Transverse colon (tissue), 4 donors: ENCODE measurements at places on chromosomes 1 and 21.

GRCh38 chr1:67880056-67880601, 46.9 kb upstream of the GNG12 start:
- no peak for DNase-seq

GRCh38 chr1:39757501-39757900, 13.6 kb downstream of the OXCT2 start:
- DNase-seq: no peak

DNA sequence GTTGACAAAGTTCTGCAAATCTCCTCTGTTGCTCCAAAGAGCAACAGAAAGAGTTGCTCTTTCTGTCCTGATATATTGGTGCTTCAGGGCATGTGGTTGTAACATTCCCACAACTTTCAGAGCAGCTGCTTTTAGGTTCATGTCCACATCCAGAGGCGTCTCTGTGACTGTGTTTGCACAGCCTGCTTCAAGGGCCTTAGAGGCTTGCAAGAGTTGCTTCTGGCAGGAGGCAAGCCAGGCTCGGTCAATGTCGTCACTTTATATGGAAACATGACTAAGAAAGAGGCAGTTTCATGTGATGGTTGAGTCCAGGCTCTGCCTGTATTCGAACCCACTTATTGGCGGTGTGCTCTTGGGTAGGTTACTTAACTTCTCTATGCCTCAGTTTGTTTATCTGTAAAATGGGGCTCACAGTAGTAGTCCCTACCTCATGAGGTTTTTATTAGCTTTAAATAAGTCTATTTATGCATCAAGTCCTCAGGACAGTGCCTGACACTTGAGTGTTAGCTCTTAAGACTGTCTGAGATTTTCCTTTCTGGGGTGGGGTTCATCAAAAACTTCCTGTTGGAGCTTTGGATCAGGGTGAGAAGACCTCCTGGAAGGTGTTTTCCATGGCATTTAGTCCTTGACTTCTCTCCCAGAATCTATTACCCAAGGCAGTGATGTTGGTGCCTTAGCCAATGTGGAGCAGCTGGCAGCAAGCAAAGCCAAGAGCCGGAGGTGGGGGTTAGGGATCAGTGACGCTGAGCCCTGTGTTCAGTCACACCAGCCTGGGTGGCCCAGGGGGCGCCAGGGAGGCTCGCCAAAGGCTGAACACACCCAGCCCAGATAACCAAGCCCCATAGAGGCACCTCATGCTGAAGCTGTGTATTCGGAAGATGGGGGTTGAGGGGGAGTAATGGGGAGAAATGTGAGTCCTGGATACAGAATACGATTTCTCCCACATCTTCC, 18.9 kb downstream of the LHX4 start:
- no peak for DNase-seq

- DNase-seq: no peak
These were observed 11.0 kb upstream of the USH2A start for GRCh38 chr1:216434232-216434631.

DNA sequence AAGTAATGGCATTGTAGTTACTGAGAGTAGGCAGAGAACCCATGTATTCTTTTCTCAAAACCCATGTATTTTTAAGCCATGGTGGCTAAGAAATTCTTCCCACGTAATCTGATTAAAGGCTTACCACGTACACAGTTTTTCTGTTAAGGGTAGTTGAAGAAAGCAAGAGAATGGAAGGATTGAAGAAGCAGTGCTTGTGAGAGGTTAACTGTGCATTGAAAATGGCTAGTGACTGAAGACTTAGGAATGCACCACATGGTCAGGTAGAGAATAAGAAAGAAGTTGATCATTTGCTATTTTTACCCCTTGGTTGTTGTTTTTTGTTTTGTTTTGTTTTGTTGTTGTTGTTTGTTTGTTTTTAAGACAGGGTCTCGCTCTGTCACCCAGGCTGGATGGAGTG, 178.9 kb upstream of the SNX7 start:
- DNase-seq: no peak
